ENCODE measurements at places on chromosomes 11 and 22.

- DNase-seq: no peak
Measured at GRCh38 chr11:14106303-14107049, 144.0 kb downstream of the SPON1 start.

- DNase-seq: peak; percentile 9
Measured at GRCh38 chr11:78039919-78040671, 17.0 kb upstream of the KCTD14 start.

DNA sequence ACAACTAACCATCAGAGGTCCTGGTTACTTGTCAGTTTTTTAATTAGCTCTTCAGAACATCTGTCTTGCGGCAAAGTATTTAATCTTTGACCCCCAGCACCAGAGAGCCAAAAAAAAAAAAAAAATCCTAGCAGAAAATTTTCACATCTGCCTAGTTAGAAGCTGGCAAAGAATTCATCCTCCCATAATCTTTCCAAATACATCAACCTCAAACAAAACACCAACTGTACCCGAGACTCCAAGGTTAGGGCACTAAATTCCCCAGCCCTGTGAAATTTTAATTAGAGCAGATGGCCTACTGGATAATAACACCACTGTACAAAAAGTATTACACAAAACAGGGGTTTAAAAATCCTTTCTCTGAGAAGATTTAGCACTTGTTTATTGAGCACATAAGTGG is 55.7 kb downstream of the RAB38 start:
- DNase-seq: no peak

DNA sequence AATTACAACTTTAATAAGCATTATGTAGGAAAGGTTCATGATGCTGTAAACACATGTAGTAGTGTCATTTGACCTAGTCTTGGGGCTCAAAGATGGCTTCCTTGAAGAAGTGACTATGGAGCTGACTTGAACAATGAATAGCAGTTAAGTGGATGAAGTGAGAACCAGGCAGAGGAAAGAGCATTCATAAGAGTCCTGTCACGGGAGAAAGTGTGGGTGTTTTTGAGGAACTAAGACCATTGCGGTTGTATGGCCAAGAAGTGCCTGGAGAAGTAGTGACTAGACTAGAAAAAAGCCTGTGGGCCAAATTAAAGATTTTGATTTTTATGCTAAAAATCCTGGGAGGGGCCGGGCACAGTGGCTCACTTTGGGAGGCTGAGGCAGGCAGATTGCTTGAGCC is 7.2 kb upstream of the IL18BP start:
- DNase-seq: no peak

DNA sequence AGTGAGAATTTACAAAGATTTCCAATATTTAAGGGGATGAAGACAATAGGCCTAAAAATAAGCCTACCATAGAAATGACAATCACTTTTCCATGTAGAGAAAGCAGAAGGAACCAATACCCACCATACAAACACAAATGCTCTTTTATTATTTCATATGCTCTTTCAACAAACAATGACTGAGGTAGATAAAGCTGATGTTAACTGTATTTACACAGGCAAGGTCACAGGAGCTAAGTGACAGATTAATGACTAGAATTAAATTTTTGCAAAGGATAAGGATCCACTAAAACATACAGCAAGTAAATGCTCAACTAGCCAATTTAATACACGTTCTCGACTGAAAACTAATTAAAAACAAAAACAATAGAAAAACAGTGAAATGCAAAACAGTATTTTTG is 34.2 kb downstream of the PICALM start:
- DNase-seq: no peak

- no peak for DNase-seq
Measured at GRCh38 chr11:103202048-103202651, 92.9 kb downstream of the DYNC2H1 start.

- no peak for DNase-seq
Measured at GRCh38 chr11:133821776-133822175, 23.5 kb downstream of the SPATA19 start.

Data from stimulated activated CD4-positive, alpha-beta T cell treated with anti-CD3 and anti-CD28 coated beads, Interleukin-4, amount 100 ng/mL, for 24 hours (primary cell).